Activated T-cell treated with anti-CD3 and anti-CD28 coated beads, Interleukin-2, amount 50 U/mL, for 4 hours (primary cell): ENCODE measurements at places on chromosomes 6 and 20.

DNA sequence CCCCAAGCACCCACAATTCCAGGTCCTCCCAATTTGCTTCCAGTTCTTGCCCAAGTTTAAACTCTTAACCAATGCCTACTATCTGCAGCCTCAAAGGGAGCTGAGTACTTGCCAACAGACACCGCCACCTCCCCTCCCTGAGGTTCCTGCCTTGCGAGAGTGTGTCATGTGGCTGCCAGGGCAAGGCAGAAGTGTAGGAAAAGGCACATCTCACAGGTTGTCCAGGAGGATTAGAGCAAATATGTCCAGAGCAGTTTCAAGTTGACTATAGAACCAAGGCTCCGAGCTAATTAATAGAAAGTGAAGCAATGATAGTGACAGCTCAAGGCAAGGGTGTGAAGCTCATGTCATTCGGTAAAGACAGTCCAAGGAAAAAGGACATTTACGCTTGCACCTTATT lies 127.8 kb downstream of the ATXN1 start:
- DNase-seq = no peak

DNA sequence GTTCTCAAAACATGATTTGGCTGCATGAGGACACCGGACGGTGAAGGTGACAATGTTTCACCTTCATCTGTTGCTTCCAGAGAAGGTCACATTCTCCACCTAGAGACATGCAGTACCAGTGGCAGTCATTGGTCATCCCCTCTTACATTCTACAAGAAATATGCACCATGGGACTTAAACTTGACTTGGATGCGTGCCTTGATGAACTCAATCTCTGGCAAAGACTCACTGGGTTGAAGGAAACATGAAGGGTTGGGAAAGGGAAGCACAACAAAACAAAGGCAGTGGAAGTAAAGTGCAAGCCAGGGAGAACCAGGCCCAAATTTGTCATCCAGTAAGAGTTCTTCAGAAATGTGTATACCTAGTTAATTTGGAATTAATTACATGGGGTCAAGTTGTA lies 39.4 kb upstream of the ARMH2 start:
- no peak for DNase-seq

- no peak for DNase-seq
Observed at GRCh38 chr6:127458222-127458621, 967 bp downstream of the KIAA0408 start.

- DNase-seq = no peak
Observed at GRCh38 chr6:169692516-169692915, 9.3 kb downstream of the WDR27 start.

DNA sequence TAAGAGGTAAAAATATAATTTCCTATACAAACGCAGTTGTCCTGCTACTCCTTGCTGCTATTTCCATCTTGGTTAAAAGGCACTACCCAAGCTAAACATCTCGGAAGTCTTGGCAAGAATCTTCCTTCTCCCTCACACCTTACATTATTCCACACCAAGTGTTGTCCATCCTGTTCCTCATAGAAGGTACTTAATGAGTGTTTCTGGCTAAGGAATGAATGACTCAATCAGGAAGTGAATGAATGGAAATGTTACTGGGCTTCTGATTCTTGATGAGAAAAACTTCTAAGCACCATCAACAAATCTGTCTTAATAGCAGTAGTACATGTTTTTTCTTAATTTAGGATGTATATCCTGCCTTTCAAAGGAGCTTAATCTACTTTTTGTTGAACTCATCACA lies 40.6 kb upstream of the RSPO3 start:
- DNase-seq = no peak

GRCh38 chr6:112233847-112234246 lies 20.5 kb downstream of the LAMA4 start:
- DNase-seq = no peak

GRCh38 chr6:107735906-107736635 lies 88.0 kb downstream of the SCML4 start:
- DNase-seq = no peak

DNA sequence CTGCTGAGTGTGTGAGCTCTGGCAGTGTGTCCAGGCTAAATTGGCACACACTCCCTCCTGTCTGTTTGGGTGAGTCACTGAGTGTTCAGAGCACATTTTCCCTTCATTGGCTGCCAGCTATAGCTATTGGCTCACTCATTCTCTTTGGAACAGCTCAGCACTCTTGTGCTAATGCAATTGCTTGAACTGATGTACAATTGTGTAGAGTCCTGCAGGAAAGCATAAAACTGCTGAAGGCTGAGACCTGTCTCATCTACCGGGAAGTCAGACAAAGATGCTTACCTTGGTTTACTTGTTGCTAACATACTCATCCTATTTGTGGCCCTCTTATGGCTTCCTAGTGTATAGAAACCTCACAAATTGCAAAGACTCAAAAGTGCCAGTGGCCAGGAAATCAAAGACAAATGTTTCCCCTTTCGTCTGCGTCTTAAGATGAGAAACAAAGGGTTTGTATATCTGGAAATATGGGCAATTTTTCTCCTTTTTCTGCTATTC lies 351.0 kb downstream of the BCKDHB start:
- no peak for DNase-seq

DNA sequence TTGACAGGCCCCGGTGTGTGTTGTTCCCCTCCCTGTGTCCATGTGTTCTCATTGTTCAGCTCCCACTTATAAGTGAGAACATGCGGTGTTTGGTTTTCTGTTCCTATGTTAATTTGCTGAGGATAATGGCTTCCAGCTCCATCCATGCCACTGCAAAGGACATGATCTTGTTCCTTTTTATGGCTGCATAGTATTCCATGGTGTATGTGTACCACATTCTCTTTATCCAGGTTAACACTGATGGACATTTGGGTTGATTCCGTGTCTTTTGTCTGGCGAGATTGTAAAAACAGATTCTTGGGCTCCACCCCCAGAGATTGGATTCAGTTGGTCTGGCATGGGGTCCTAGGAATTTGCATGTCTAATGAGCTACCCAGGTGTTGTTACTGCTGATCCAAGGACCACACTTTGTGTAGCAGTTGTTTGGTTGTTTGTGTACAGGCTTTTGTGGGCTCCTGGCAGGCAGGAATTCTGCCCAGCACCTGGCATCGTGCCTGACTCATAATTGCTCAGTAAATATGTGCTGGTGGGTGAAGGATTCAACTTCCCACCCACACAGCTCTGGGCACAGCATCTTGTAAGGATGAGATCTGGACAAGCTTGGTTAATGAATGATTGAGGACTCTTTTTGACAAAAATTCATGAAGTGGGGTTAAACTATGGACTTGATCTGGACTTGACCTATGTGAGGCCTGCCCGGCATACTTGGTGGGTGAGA lies 5.2 kb downstream of the TOX2 start:
- DNase-seq = no peak

DNA sequence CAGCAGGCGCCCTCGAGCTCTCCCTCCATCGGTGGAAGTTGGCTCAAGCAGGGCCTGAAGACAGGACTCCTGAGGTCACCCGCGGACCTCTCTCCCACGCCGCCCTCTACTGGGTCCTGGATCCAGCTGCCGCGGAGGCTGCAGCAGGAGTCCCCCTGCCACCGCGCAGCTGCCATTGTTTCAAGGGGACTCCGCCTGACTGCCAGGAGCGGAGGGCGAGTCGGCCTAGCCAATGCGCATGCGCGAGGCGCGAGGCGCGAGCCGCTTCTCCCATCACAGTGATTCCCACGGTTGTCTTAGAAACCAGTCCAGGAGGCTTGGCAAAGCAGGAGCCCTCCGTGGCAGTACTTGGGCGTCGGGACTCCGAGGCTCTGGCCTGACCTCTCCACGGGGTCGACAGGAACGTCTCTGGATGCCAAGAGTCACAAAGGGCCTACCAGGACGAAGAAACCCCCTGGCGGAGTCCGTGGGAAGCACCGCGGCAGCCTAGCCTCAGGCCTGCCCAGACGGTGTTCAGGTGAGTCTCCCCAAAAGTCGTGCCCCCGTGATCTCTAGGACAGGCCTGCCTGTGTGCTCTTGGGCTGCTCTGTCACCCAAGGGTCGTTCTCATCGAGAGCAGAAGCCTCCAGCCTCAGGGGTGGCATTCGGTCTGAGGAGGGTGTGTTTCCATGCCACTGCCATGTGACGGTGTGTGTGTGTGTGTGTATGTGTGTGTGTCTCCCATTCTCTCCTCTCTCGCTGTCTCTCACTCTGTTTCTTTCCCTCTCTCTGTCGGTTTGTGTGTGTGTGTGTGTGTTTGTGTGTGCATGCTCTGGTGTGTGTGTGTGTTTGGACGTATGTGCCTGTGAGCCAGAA lies 290.6 kb upstream of the ZNF337 start:
- peak; percentile 38 for DNase-seq

DNA sequence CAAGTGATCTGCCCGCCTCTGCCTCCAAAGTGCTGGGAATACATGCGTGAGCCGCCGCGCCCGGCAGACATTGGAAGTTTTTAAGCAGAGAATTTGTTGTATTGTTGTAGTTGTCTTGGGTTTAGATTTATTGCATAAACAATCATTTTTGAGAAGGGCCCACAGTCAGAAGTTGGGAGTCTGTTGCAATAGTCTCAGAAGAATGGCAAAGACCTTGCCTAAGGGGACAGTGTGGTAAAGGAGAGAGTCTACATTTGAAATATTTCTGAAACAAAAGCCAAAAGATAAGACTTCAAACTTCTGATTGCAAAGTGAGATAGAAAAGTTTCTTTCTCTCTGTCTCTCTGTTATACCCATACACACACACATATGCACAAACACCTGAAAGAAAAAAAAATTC lies 22.5 kb downstream of the HFE start:
- no peak for DNase-seq

GRCh38 chr6:158272324-158272723 lies 39.9 kb upstream of the TULP4 start:
- no peak for DNase-seq

- DNase-seq = no peak
Observed at GRCh38 chr6:116118608-116119007, 7.3 kb downstream of the COL10A1 start.

DNA sequence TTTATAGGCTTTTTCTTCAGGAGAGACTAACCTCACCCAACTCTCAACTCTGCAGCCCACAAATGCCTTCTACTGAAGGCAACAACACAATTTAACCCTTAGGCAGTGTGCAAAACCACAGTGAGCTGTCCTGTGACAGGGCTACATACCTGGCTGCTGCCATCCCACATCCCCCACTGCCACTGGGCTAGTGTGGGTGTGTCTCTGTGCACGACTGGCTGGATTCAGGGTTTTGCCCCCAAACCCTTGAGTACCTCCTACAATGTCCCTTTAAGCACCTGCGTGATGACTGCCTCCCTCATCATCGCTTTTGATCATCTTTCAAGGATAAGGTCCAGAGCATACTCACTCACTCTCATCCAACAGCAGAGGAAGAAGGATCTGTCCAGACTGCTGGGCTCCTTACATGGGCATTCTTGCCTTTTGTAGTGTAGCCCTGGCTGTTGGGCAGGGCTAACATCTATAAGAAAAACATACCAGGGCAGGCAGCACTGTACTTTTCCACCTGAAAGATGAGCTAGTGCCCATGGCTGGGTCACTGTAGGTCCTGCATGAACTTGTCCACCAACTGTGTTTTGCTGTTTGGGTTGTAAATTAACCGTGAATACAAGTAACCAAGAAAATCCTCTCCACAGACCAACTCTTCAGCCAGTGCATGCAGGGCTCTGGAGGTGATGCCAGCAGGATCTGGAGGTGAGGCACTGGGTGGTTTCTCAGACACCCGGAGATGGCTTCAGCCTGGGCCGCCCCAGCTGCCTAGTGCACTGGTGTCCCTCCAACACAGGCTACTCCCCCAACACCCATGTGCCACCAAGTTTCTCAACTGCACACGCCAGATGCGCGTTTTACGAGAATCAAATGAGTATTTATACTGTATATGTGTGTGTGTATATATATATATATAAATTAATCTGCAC lies 45.2 kb downstream of the PLCG1 start:
- no peak for DNase-seq

DNA sequence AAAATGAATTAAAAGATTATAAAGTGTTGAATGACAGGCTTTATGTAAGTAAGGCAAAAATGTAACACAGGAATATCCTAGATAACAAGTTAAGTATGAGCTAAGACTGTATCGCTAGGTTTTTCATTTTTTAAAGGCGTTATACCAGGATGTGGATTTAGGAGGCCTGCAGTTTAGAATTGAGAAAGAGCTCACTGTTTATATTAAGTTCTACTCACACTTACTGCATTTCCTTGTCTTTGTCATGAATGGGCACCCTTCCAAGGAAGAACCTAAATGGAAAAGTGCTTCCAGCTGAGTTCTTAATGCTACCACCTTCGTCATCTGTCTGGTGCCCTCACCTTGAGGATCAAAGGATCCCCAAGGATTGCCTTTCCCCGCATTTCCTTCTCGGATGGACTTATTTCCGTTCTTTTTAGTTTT lies 148.7 kb downstream of the SOX4 start:
- DNase-seq = no peak

DNA sequence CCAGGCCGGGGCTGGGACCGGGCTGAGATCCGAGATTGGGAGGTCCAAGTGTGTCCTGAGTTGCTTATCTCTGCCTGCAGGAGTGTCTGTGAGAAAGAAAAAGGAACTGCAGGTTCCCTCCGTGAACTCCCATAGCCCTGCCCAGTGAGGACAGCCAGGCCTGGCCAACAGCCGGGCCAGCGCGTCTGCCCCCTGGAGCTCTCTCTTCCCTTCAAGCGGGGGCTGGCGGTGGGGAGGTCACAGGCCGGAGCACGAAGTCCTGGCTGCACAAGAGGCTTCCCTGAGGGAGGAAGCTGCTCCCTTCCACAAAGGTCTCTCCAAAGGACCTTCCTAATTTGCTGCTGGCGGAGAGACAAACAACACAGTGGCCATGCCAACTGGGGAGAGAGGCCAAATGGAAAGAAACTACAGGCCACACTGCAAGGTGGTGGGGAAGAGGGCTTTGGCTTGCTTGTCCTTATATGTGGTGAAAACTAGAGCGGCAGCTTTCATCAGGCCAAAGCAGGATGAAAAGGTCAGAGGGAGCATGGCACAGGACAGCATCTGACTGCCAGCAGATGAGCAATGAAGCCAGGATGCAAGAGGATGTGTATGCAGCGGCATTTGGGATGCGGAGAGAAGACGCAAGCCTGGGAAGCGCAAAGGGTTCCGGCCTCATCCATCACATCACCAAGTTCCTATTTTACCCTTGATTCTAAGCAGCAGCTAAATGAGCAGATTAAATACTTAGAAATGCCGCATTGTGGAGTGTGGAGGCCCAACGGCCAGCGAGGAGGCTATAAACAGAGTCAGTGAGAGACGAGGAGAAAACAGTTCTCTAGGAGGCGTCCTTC lies 260.0 kb downstream of the ERMARD start:
- DNase-seq = no peak
